ENCODE measurements at places on chromosomes 6 and 20.
A peak's percentile ranks its signal among the peaks of the same experiment; 100 is the strongest.

- DNase-seq = no peak
These were observed 102.5 kb upstream of the ARG1 start for GRCh38 chr6:131470534-131470933.

DNA sequence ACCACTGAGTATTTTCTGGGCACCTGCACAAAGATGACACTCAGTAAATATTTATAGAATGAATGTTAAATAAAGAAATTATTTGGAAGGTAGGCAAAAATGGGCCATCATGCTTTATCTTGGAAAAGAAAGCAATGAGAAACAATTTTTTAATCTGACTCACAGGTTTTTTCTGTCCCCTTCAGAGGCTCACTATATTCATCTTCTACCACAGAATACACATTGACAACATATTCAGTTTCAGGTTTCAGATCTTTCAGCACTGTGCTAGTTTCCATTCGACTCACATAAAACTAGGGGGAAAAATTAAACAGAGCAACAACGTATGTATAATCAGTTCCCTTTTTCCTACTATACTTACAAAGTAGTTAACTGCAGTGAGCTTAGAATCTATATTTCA, 58.3 kb downstream of the COL12A1 start:
- DNase-seq = no peak

- no peak for DNase-seq
These were observed 25.0 kb downstream of the POLR1C start for GRCh38 chr6:43541774-43542471.

- DNase-seq = no peak
These were observed 106.1 kb downstream of the RIN2 start for GRCh38 chr20:19864130-19864529.

DNA sequence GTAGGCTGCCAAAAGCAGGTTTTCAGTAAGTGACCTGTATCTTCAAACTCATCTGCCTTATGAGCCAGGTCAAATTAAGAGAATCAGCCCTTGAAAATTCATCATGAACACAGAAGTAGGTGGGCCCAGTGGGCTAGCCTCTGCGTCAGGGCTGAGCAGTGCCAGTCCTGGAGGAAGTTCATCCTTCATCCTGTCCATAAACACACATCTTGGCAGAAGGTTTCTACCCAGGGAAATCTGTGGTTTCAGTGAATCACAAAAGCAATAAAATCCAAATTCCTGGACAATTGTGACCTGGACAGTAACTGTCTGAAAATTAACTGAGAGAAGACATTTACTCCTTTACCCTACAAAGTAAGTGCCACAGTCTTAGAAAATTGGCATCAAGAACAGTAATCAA, 72.4 kb downstream of the ATG5 start:
- DNase-seq = peak; percentile 68

- DNase-seq = no peak
These were observed 270.1 kb upstream of the ARID1B start for GRCh38 chr6:156507106-156507505.

All from RWPE2 (cell line).